ENCODE measurements at places on chromosomes 2 and 18.

GRCh38 chr2:129002751-129003150 lies 684.1 kb upstream of the HS6ST1 start:
- no peak for DNase-seq

DNA sequence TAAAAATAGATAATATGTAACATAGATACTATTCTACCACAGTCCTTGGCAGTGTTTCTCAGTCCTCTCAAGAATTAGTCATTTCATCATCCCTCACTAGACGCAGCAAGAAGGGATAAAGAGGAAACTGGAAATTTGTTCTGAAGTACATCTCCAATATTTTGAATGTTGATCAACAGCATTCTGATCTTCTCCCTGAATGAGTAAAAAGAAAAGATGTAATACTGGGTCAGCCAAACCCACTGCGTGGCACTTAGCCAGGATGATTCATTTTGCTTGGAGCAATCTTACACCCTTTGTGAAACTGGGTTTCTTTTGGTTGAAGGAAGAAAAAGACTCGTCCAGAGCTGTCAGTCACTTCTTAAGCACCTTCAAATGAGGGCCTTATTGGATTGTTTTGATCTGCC lies 54.1 kb downstream of the TAF1B start:
- DNase-seq: peak; percentile 73

DNA sequence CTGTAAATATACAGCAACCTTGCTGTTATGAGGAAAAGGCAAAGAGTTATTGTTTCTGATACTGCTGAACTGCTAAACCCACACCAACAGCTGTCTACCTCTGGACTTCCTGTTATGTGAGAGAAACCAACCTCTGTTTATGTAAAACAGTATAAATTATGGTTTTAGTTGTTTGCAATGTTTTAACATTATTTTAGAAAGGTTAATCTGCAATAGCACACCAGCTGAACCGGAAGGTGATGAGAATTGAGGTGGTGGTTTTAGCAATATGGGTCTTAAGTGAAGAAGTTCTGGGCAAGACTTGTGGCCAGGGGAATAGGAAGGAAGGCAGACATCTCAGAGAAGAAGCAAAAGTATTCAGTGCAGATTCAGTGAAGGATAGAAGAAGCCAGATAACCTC lies 237.8 kb downstream of the PLCL1 start:
- no peak for DNase-seq

GRCh38 chr2:47056374-47056773 lies 98.7 kb downstream of the STPG4 start:
- DNase-seq: no peak

DNA sequence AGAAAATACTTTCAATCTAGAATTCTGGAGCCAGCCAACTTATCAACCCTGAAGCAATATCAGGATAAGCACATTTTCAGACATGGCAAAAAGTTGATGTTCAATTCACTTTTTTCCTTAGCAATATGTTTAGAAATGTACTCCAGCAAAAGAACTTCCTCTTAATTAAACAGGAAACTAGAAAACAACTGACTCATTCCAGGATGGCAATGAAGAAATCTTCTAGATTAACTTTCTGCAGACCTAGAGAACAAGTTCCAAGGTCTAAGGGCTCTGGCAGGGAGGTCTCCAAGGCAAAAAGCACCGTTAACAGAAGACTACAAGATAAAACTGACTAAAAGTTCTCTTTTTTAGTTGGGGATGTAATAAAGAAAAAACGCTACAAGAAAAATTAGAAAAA lies 69.2 kb upstream of the VWC2L start:
- no peak for DNase-seq

DNA sequence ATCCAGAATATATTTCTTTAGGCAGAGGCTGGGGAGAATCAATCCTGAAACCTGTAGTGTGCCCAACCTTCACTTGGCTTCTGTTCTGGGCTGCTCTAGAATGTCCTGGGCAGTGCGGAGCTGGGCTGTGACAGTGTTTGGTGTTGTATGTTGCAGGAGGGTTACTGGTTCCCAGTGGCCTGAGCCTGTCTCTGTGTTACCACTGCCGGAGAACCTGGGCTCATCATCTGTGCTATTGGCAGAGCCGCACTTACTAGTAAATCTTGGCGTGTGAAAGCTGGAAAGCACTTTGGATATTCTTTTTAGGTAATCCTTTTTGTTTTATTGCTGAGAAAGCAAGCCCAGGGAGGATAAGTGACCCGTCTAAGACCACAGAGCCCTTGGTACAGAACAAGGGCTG lies 412.9 kb downstream of the SLC4A3 start:
- DNase-seq: no peak

Data from stimulated activated CD4-positive, alpha-beta T cell treated with anti-CD3 and anti-CD28 coated beads, Interleukin-2, amount 100 ng/mL, for 24 hours (primary cell).